Bone marrow (tissue), 2 donors: ENCODE measurements at places on chromosomes 16 and 17.

DNA sequence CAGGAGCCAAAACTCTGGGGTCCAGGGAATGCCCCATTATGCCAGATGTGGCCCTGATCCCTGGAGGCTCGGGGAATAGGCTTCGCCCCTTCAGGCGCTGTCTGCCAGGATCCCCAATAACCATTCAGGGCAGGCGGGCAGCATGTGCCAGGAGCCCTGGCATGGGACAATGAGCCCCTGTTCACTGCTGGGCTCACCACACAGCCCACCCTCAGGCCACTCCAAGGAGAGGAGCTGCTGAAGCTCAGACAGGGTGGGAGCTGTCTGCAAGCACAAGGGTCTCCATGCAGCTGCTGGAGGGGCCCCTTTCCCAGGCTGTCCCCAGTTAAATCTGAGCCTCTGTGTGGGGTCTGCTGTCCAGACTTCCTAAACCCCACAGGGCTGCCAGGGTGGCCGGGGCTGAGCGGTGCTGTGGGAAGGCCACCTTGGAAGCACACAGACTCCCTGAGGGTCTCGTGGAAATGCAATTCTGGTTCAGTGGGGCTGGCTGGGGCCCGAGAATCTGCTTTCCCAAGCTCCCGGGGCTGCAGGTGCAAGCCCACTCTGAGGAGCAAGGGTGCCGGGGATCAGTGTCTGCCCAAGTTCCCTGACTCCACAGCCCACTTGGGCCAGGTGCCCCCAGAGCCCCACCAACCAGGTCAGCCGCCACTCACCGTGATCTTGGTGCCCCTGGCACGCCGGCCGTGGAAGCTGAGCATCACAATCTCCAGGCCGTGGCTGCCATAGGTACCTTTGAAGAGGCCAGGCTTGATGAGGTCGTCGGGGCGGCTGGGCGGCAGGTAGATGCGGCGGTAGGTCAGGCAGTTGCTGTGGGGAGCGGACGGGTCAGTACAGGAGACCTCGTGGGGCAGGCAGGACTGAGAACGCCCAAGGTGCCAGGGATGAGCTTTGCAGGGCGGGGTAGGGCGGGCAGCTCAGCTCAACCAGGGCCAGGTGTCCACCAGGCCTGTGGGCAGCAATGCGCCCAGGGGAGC, 17.7 kb upstream of the C16orf95 start:
- DNase-seq = no peak

DNA sequence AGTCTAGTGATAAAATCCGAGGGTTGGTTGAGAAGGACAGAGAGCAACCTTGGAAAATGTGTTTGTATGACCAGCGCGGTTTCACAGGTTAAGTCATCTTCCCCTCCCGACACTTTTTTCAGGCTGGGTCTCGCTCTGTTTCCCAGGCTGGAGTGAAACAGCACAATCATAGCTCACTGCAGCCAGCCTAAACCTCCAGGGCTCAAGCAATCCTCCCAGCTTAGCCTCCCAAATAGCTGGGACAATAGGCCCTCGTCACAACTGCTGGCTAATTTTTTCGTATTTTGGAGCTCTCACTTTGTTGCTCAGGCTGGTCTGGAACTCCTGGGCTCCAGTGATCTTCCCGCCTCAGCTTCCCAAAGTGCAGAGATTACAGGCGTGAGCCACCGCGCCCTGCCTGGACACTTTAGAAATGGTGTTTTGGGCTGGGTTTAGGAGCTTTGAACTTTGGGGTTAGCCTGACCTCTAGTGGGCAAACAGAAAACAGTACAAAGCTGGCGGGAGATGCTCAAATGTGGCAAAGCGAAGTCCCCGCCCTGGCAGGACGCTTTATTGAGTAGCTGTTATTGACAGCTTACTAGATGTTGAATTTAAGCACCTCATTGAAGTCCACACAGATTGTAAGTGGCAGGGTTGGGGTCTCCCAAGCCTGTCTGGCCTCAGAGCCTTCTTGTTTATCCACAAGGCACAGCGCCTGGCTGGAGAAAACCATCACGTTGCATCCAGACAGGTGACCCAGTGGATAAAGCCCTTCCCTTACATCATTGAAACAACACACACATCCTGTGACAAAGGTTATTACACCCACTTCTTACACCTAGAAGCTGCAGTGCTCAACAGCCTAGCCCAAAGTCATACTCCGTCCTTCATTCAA, 34.7 kb upstream of the RBBP6 start:
- DNase-seq = peak; percentile 49

DNA sequence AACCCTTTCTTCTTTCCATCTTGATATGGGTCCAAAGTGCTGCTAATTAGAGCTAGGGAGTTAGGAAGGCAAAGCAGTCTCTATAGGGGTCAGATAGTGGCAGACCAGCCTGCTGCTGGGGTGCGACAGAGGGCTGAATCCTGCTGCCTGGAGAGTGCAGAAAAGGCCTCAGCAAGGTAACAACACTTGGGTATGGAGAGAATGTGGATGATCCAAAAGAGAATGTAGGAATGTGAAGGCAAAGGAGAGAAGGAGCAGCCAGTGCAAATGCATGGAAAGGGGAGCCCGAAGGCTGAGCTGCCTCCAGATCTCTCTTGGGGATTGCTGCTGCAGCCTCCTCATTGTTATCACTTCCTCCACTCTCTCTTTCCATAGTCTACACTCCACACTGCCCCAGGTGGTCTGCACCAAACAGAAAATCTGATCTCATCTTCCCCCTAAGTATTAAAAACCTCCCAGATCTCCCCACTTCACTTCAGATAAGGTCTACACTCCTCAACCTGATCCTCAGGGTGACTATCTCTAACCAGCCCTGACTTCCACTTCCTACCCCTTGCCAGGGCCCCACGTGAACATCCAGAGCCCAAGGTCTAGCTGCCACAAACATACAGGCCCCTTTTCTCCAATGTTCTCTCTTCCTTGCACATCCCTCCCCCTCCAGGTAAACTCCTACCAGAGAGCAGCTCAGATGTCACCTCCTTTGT, 28.8 kb downstream of the TOM1L2 start:
- DNase-seq = no peak

DNA sequence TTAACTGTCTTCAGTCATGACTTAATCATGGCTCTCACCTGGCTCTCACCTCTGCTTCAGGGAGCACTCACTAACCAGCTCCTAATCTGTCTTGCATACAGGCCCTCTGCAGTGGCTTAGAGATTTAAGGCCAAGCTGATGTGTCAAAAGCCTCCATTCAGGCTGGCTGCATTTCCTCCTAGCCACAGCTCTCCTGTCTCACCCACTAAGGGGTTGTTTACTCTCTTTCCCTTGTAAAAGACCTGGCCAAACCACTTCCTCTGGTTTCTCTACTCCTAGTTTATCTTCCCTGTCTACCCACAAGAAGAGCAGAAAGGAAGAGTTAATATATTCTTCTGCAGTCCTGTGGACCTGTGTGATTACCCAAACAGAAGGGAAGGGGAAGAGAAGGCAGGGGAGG, 9.3 kb upstream of the ASIC2 start:
- no peak for DNase-seq

DNA sequence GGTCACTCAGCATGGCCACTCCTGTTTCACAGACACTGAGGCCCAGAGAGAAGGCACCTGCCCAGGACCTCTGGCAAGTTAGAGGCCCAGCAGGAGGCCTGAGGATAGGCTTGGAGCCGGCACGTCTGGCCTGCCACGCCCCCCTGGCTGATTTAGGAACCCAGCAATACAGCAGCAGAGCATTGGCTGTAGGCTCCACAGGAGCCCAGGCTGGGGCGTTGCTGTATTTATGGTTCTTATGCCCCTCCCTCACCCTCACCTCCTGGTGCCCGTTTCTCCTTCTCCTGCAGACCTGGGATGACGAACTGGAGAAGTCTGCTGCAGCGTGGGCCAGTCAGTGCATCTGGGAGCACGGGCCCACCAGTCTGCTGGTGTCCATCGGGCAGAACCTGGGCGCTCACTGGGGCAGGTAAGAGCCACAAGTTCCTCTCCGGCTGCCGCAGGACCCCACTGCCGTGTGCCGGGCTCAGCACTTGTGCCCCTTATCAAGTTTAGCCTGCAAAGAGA, 25.8 kb downstream of the CRISPLD2 start:
- DNase-seq = no peak

DNA sequence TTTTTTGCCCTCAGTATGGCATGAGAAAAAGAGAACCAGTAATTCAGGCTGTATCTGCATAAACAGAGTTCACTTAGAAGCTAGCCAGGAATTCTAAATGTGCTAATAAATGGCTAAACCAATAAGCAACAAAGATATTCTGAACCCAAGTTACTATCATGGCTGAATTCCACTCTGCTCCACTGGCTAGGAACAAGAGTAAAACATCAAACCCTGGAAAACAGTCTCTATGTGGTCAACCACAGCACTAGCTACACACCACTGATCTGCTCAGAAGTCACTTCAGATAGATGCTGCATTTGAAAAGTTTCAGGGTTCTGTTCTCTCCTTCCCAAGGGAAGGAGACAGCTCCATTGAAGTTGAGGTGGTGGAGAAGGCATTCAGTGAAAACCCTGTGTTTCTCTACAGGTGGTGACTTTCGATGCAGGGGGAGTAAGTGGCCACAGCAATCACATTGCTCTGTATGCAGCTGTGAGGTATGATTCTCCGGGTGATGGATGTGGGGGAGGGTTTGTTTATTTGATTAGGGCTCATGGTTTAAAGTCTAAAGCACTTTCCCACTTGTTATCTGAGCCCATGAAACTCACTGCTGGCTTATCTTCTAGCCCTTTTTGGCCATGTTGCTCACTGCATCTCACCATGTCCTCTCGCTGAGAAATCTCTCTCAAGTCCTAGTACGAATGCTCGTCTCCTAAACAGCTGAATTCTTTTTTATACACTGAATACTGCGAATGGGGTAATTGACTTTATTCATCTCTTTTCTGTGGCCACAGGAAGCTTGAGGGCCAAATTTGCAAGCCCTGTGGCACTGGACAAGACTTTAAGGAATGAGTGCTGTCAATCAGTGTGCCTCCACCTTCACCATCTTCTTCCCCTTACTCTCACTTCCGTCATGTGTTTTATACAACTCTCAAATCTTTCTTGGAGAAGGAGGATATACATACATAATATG, 39.9 kb downstream of the CENPV start:
- DNase-seq = no peak

- no peak for DNase-seq
Observed at GRCh38 chr16:74291577-74292208, 4.9 kb upstream of the PSMD7 start.

DNA sequence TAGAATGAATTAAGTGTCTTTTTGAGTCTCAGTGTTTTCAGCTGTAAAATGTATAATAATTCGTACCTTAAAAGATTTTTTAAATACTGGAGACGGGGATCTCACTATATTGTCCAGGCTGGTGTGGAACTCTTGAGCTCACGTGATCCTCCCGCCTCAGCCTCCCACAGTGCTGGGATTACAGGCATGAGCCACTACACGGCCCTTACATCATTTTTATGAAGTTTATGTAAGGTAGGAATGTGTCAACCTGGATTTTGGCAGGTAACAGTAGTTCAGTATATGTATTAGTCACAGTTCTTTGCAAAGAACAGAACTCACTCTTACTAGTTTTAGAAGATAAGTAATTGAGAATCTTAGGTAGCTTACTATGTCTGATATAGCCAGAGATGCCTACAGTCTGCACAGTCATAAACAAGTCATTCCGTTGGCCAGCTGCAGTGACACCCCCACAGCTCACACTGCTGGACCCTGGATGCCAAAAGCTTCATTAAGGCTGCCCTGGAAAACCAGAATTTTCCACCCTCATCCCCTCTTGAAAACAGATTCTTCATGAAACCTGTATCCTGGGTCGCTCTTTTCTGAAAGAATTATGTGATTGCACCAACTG, 583 bp upstream of the COX6A2 start:
- DNase-seq = no peak

DNA sequence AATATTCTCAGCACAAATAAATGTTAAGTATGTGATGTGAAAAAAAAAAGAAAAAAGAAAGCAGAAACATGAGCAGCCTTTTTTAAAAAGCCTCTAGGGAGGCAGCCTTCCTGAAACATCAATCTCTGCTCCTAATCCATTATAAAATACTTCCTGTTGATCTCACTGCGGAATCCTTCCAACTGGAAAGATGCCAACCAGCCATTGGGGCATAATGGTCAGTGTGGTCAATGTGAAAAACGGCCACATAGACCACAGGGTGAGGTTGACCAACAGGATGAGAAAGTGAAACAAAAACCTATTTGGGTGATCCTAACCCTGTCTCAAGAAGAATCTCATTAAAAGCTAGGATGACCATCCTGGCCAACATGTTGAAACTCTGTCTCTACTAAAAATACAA, 26.1 kb upstream of the ABCA8 start:
- DNase-seq = no peak

DNA sequence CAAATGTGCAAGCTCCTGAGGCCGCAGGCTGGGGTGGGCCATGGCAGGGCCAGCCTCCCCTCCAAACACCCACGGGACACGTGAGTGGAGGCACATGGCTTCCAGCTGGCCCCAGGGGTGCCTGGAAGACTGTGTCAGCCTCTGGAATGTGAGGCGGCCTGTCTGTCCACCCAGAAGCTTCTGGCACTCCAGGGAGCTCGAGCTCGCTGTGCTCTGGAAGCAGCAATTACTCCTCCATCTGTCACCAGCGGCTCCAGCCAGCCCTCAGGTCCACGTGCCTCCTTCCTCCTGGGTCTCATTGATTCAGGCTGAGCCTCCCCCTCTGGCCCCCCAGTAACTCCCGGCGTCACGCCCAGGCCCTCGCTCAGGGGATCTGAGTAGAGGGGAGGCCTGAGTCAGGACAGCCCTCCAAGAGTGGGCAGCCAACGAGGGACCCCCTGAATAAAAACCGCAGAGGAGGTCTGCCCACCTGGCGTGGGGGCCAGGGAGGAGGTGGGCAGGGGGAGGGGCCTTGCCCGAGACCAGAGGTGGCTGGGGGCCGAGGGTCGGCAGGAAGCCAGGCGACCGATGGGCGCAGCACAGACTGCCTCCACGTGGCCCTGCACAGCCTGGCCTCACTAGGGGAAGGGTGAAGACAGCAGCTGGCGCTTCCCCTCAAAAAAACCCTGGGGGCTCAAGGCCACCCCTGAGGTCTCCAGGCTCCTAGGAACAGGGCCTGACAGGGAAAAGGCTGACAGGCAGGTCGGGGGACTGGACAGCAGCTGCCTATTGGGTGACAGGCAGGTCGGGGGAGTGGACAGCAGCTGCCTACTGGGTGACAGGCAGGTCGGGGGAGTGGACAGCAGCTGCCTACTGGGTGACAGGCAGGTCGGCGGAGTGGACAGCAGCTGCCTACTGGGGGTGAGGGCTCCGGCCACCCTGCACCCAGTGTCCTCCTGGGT, 11.9 kb downstream of the PIEZO1 start:
- no peak for DNase-seq

DNA sequence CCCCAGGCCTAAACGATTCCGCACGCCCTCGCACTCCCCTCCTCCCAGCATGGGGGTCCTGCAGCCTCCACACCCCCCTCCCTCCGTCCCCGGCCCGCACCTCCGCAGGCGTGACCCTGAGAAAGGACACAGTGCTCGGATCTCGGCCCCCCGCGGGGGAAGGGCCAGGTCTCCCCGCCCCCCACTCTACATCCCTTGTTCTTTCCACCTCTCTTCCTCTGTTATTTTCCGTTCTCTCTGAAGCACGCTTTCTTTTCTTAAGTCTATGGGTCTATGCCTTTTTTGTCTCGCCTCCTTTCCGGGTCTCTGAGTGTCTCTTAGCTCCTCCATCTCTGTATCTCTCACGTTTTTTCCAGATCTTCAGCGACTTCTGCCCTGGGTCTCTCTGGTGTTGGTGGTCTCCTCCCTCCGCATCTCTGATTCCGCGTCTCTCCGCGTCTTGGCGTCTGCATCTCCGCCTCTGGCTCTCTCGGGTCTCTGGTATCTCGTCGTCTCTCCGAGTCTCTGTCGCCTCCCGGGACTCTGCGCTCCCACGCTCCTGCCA, 2.1 kb upstream of the HES7 start:
- no peak for DNase-seq

GRCh38 chr17:72479113-72479512, 358.3 kb downstream of the SOX9 start:
- no peak for DNase-seq
